ENCODE measurements at places on chromosomes 6 and 20.

DNA sequence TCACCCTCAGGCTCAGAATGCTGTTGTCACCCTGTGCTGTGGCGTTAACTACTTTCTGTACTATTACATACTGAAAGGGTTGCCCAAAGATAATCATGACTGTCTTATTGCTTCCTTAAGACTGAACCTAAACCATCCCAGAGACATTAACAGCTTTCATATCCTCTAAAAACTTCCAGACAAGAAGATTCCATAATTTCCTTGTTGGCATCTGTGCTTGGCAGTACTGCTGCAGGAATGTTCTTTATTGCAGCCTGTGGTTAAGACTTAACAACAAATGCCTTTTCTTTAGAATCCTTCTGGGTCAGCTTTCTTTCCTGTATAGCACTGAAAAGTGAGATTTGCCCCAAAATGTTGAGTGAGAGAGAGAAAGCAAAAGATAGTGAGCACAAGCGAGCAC, 109.7 kb downstream of the GJA10 start:
- no peak for DNase-seq

DNA sequence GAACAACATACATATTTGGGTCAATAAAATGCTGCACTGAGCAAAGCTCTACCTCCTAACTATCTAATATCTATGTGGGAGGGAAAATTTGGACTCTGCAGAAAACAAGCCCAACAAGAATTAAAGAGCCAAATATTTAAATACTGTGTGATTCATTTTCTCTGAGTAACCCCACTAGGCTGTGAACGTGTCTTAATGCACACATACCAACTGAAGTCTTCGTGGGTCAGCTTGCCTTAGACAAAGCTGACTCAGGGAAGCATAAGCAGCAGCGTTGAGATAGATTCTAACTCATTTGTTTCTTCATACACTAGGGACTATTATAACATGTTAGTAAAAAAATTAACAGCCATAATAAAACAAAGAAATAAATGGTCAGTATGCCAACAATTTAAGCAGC, 114.3 kb downstream of the GJA1 start:
- no peak for DNase-seq

GRCh38 chr6:87897013-87897412, 150.6 kb upstream of the SPACA1 start:
- DNase-seq = no peak

DNA sequence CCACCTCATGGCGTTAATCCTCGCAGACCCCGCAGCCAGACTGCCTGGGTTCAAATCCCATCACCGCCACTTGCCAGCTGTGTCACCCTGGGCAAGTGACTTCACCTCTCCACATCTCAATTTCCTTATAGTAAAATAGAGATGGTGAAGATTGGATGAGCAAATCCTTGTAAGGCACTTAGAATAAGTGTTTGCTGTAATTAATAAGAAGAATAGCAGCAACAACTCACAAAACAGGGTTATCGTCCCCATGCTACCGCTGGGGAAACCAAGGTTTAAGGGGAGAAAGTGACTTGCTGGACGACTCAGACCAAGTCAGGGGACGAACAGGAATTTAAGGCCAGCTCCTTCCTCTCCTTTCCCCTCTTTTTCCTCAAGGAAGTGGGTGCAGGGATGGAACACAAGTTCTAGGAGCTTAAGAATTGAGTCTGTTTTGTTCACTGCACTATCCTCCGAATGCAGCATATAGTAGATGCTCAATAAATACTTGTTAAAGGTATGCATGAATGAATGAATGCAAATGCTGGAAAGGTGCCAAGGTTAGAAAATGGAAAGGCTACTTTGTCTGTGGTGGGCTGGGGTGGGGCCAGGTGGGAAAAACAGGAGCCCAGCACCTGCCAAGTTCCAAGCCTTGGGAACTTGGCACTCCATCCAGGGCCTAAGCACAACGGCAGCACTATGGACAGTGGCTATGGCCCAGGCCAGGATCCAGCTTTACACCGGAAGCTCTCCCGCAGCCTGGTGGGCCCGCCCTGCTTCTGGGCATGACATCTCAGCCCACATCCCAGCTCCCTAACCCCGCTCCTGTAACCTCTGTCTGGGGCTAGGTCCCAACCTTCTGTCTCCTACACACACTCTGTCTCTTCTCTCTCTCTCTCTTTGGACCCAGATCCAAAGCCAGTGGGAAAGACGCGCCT, 4.9 kb upstream of the CDH22 start:
- no peak for DNase-seq

DNA sequence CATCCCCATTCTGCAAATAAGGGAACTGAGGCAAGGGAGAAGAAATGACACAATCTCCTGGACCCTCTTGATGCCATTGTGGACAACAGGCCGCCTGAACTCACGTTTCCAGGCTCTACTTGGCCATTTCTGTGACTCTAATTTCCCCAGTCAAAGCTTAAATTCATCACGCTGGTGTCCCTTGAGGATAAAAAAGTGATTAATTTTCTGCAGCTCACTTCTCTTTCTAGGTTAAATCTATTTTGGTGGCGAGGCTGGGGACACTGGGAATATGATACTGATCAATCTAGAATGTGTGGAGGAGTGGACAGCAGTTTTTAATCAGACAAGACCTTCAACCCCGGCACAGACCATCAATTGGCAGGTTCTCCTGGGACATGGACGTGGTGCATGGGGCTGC, 168.2 kb upstream of the SULF2 start:
- no peak for DNase-seq

DNA sequence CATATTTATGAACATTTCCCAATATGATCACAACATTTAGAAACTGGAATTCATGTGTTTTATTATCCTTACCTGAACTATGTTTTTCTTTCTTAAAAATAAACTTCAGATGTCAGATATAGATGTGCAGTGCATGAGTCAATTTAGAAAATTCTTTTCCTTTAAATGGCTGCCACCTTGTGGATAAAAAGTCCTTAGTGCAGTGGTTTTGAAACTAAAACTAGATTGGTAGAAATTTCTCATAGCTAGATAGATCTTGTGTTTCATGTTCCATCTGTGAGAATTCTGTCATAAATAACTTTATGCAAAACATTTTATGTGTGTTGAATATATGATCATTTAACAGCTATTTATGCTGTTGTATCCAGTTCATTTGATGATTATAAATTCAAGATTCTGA, 134.9 kb downstream of the KLHL32 start:
- no peak for DNase-seq

GRCh38 chr6:38212579-38212978, 393.1 kb downstream of the ZFAND3 start:
- no peak for DNase-seq

- no peak for DNase-seq
These were observed 518.6 kb downstream of the BMP2 start for GRCh38 chr20:7285918-7286556.

DNA sequence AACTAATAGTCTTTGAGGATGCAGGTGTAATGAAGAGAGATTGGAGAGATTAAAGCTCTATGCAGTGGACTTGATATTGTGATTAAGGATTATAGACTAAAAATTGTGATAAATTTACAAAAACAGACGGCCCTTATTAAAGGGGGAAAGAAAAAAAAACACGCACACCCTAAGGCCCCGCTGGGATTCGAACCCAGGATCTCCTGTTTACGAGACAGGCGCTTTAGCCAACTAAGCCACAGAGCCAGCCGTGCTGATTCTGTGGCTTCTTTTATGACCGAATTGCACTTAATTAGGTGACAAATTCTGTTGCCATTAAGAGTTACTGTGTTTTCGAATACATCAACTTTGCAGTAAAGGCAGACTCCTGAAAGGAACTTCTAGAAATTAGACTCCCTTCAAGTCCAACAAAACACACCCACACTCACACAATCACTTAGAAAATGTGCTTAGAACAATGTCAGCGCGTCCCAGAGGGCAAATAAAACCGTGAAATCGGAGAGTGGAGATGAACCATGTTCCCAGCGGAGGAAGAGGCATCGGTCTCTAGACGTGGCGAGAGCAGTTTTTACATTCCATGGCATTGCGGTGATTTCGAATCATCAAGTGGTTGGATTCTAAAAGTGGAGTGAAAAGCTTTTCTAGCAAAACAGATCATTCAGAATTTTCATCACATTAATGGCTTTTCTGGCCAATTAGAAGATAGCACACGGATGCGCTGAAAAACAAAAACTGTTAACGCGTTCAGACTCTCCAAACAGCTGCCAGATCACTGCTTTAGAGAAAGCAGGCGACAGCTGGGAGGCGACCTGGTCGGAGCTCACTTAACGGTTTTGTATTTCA, 122.6 kb downstream of the GPX5 start:
- DNase-seq = no peak

GRCh38 chr6:25476126-25476525, 175.9 kb upstream of the SCGN start:
- DNase-seq = no peak

GRCh38 chr20:1831096-1831495, 64.1 kb upstream of the SIRPA start:
- DNase-seq = no peak

DNA sequence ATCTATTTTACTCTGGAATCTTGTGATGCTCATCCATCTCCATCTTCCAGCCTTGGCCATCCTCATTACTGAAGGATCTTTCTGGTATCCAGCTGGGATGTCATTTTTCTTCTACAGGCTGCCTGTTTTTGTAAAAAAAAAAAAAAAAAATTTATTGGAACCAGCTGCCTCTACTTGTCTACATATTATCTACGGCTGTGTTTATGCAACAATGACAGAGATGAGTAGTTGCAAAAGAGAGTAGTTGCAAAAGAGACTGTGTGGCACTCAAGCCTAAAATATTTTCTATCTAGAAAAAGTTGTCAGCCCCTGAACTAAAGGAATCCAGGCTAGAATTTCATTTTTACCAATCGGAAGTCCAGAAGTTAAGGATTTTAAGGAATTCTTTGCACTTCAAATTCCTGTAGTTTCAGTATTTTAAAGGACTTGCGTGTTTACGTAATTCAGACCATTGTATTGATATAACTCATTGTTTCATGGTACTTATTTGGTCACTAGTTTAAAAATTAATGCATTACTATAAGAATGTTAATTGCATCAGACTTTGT, 38.6 kb upstream of the PLCG1 start:
- DNase-seq = no peak

- no peak for DNase-seq
These were observed 210.1 kb upstream of the CCN2 start for GRCh38 chr6:132161283-132161682.

GRCh38 chr20:21526776-21527175, 12.9 kb upstream of the NKX2-2 start:
- DNase-seq = no peak

DNA sequence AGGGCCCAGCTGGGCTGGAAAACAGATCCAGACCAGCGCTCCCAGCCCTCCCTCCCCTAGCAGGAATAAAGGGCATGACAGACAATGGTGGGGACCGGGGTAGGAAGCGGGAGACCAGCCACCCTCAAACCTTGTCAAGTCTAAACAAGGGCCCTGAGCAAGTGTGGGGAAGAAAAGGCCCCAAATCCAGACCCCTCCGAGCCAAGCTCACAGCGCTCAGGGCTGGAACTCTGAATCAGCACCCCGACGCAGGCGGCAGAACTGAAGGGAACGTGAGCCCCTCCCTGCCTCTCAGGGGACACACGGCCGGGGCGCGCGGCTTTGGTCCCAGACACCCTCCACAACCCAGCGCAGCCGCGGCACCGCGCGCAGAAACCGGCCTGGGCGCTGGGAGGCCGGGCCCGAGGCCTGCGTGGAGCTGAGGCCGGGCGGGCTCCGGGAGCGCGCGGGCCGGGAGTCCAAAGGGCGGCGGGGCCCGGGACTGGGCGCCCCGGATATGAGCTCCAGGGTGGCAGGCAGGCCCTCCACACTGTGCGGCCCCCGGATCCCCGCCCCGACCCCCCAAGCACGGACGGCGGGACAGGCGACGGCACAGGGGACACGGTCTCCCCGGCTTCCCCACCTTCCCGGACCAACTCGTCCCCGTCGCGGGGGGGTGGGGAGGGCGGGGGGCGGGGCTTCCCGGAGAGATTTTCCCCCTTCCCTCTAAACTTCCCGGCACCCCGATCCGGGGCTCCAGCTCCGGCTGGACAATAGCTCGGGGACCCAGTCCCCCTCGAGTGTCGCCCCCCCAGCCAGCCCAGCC, 641 bp downstream of the TEAD3 start:
- no peak for DNase-seq

All from activated CD4-positive, alpha-beta T cell treated with anti-CD3 and anti-CD28 coated beads, Interleukin-2, amount 50 U/mL, for 4 hours (primary cell).